ENCODE measurements at places on chromosomes 2 and 18. TPM values are rescaled to one million over a fixed set of nuclear protein-coding genes. Genes with fewer than 3 reads are reported as not detected.

DNA sequence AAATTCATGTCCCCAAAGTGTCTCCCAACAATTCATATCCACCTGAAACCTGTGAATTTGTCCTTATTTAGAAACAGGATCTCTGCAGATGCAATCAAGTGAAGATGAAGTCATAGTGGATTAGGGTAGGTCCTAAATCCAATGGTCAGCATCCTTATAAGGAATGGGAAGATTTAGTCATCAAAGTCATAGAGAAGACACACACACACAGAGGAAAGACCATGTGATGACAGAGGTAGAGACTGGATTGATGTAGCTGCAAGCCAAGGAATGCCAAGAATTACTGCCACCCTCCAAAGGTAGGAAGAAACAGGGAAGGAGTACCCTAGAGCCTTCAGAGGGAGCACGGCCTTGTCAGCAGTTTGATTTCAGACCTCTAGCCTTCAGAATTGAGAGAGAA, 17.7 kb downstream of the ADD2 start:
- DNase-seq, result no peak

DNA sequence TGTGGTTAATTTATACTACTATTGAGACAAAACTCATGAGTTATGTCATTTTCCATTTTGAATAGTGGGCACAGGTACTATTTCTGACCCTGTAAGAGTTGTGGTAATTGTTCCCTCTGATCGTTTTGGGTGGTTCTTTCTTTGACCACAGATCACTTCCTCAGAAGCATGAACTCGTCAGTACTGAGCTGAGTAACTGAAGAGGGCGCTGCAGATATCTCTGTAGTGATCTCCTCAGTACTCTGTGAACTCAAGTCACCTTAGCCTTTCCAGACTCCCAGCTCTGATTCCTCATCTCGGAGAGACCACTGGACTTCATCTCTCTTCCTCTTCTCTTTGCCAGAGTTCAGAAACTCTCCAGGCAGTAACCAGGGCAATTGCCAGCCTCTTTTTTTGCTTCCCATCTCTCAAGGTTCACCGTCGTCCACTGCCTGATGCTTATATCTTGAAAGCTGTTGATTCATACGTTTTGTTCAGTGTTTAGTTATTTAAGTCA, 9.4 kb upstream of the IL1RL1 start:
- no peak for DNase-seq

GRCh38 chr2:230967113-230967512, 28.8 kb upstream of the SPATA3 start:
- DNase-seq, result no peak

The TAF4B gene
- total RNA-seq, result 6.4 TPM

The CASP10 gene
- 5.4 TPM for total RNA-seq

The CD28 gene
- total RNA-seq, result 0.28 TPM

Measured in sigmoid colon (tissue), 7 donors.